ENCODE measurements at places on chromosomes 11 and 22.

DNA sequence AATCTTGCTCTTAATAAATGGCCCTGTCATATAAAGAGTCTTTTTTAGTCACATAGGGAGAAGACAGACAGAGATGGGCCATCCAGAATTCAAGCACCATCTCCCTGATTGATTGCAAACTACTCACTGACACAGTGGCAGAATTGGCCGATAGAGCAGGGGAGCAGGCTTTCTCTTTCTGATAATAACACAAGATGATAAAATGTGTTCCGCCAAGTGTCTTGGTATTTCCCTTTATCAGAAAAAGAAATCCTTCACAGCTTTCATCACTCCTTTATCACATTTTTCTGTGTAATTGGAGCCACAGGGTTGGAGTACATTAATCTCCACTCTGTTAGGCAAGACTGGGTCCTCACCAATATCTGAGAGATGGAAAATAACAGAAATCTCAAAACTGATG lies 406.0 kb downstream of the TMEM135 start:
- peak; percentile 49 for DNase-seq

- no peak for DNase-seq
Observed at GRCh38 chr11:128208329-128209137, 378.8 kb downstream of the ETS1 start.

DNA sequence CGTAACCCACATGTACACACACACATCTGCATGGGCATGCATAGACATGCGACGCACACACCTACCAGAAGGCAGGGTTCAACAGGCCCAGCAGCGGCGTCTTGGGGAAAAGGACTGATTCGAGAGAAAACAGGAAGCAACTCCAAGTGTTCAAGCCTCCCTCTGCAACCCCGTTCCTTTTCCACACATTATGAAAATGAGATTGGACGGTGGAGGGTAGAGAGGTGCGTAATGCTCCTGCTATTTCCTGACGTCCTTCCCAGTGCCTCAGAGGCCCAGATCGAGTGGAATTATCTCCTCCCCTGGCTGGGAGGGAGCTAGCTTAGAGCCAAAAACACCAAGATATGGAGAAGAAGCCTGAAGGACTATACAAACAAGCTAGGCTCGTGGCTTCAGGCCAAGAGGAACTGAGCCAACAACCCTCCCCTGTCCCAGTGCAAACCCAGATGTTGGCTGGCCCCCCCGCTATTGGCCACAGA lies 289.2 kb downstream of the MN1 start:
- DNase-seq: no peak

GRCh38 chr11:1338201-1339065 lies 29.0 kb upstream of the TOLLIP start:
- no peak for DNase-seq

DNA sequence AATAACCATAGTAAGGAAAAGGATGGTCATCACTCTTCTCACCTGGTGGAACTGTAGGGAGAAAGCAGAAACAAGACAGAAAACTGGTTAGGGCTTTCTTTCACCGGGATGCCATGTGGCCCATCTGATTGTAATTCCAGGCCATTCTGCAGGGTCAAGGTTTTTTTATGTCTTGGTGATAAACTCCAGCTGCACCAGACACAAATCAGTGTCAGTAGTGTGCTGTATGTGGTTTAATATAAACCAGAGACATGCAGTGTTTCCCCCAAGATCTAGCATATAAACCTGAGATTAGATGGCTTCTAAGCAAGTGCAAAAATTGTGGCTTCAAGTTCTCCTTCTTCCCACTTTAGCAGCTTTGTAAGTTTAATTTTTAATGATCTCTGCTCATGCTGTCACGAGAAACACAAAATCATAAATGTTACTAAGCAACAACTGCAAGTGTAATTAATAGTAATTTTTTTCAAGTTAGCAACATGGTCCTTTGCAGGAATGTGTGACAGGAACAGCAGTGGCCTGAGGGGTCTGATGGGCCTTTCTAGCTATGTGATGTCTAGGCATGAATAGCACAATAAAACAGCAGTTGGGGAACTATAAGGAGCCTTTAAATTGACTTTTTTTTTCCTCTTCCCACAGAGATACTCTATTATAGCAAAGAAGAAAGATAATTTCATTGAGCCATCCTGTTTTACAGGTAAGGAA lies 41.6 kb downstream of the BDNF start:
- DNase-seq: no peak

- DNase-seq: no peak
Observed at GRCh38 chr22:17132112-17132511, 11.0 kb upstream of the TMEM121B start.

DNA sequence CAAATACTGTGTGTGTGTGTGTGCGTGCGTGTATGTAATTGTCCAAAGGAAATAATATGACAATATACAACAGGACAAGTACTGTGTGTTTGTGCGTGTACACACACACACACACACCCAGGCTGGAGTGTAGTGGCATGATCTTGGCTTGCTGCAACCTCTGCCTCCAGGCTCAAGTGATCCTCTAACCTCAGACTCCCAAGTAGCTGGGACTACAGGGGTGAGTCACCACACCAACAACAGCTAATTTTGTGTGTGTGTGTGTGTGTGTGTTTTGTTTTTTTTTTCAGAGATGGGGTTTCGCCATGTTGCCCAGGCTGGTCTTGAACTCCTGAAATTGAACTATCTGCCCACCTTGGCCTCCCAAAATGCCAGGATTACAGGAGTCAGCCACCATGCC lies 61.5 kb downstream of the NUP98 start:
- no peak for DNase-seq

- DNase-seq: no peak
Observed at GRCh38 chr22:40547729-40548143, 88.8 kb downstream of the MRTFA start.

GRCh38 chr11:93504110-93505095 lies 38.8 kb downstream of the SMCO4 start:
- DNase-seq: no peak

DNA sequence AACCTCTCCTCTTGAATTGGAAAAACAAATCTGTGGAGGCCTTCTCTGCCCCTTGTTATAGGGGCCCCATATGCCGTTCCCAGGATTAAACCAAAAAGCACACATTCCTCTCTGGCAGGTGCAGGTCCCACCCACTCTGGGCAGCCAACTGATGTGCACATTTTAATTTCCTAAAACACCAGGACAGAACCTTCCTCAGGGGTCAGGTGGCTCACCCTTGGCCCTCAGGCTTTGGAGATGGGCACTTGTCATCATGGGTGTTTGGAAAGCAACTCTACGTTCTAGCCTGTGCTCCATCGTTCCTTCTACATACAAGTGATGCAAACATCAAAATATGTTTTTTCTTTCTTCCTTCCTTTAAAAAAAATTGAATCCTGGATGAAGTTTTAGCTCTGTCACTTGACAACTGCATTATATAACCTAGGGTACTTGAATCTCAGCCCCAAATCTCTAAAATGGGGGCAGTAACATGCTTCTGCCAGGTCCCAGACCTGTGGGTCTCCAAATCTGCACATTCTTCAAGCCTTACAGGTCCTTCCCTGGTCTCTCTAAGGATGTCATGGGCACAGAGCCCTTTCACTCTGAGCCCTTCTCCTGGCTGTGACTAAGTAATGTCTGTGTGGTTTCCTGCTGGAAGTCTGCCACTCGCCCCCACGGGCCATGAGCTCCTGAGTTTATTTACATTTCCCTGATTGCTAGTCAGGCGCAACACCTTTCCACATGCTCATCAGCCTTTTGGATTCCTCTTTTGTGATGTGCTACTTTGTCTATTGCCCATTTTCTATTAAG lies 43.8 kb downstream of the KCNQ1OT1 start:
- no peak for DNase-seq

DNA sequence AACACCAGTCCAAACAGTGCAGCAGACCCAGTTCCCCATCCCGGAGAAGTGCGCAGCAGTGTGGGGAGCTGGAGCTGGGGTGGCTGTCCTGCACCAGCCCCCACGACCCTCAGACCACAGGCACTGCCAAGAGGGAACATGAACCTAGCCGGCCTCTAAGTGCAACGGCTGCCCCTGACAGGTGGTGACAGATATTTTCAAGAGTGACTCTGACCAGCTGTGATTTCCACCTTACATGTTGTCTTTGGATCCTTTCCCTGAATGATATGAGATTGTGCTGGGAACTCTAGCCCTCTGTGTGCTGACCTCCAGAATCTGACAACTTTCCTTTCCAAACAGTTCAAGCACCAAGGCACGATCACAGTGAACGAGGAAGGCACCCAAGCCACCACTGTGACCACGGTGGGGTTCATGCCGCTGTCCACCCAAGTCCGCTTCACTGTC lies 12.6 kb downstream of the SERPIND1 start:
- DNase-seq: no peak

DNA sequence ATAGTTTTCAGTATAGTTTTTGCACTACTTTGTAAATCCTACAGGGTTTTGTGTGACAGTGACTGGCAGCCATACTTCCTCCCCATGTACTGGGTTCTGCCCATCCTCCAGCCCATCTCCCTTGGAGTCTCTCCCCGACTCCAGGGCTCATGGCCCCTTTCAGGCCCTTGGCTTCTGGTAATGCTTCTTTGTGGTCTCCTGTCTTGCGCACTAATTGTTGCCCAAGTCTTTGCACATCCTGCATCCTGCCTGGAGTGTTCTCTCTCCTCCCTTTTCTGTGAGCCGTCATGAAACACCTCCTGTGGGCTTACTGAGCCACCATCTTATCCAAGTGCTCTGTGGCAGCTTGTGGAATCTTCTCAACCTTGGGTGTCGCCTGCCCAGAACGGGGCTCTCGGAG lies 11.4 kb upstream of the KCNQ1OT1 start:
- DNase-seq: no peak

DNA sequence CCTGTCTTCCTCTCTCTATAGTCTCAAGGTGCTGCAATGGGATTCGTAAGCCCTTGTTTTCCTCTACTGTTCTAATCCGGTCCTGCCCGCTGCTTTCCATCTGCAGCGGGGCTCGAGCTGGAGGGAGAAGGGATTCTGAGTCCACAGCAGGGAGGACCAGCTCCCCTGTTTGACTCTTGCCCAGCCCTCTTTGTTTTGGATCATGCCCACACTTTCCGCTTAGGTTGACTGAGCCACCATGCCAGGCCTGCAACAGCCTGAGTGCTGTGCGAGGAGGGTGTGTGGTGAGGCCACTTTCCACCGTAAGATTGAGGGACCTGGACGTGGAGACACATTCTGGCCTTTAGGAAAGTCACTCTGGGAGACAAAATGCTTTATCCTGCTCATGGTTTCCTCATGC lies 58.3 kb downstream of the CEP164 start:
- DNase-seq: no peak

DNA sequence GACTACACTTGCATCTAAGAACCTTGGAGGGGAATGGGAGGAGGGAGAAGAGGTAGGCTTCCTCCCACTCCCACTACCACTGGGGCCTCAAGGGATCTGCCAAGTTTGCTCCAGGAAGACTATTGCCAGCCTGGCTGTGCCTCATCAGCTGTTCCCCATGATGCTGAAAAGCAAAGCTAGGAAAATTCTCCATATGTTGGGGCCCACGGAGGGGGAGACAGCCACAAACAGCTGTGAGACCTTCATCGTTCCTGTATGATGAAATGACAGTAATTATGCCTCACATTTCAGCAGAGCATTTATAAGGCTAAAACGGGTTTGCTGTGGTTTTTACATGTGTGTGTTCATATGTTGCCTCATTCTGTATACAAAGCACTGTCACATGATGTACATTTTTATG lies 6.7 kb downstream of the DSCAML1 start:
- DNase-seq: no peak

DNA sequence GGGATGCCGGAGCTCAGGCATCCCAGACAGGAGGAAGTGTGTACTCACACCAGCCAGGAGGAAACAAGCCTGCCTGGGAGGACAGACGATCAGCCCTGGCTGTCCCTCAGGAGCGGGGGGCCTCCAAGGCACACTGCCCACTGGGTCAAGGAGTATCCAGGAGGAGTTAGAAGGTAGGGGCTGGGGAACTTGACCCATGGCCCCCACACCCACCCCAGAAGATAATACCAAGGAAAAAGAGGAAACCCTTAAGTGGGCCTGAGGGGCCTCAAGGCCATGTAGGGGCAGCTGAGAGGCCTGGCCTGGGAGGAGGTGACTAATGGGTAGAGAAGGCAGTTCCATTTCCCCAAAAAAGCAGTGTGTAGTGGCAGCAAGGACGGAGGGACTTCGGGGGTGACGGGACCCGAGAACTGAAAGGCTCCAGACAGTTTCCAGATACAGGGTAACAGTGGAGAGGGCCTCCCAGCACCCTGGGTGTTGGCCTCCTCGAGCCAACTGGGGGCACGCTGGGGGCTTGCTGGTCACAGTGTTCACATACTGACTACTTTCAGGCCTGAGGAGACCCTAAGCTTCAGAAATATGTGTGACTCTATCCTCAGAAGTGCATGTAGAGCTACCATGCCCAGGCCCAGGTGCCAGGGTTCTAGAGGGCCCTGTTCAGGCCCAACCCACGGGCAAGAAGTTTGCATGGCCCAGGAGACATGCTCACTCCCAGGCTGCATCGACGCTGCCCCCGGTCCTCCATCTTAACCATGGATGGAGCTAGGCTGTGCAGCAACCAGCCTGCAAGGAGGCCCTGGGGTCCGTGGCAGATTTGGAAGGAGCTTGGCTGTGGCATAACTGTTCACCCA lies 75.7 kb upstream of the PITPNB start:
- no peak for DNase-seq

Measured in OCI-M1 (cell line).